Tongue (tissue), 3 donors: ENCODE measurements at places on chromosomes 3 and 15. TPM values are rescaled to one million over a fixed set of nuclear protein-coding genes. Genes with fewer than 3 reads are reported as not detected.

Gene NOX5
- not detected for total RNA-seq

Gene TRPC1
- 28.9 TPM for total RNA-seq

Gene MEIS2
- total RNA-seq = 42.1 TPM

Gene DAZL
- not detected for total RNA-seq

Gene CA12
- 8.9 TPM for total RNA-seq
